SK-MEL-5 (cell line): ENCODE measurements at places on chromosomes 6 and 20.

DNA sequence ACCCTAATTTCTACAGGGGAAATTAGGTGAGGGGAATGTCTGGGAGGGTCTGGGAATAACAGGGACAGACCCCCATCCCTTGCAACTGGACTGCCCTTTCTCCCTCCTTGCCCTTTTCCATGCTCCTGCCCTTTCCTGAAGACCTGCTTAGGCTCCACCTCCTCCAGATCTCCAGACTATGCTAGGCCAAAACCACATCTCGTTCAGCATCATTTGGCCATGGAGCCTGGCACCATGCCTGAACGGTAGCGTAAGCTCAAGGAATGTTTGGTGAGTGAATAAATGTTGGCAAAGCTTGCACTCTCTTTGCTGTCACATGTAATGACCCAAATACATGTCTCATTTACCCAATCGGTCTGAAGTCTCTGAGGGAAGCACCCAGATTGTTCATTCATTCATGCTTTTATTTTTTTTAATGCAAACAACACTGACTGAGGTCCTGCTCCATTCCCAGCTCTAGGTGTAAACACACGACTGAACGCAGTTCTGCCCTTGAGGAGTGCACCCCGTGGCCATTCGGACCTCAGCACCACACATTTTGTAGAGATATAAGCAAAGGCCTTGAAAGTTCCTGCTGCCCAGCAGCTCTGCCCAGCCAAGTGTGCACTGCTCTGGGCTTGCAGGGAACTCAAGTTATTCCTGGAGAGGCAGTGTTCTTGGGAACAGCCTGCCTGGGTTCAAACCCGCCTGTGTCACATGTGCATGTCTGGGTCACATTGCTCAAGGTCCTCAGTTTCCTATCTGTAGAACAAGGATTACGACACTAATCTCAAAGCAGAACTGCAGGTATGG lies 1.1 kb upstream of the GRM4 start:
- DNase-seq: no peak

GRCh38 chr6:146292506-146292905 lies 251.1 kb upstream of the RAB32 start:
- DNase-seq: no peak

DNA sequence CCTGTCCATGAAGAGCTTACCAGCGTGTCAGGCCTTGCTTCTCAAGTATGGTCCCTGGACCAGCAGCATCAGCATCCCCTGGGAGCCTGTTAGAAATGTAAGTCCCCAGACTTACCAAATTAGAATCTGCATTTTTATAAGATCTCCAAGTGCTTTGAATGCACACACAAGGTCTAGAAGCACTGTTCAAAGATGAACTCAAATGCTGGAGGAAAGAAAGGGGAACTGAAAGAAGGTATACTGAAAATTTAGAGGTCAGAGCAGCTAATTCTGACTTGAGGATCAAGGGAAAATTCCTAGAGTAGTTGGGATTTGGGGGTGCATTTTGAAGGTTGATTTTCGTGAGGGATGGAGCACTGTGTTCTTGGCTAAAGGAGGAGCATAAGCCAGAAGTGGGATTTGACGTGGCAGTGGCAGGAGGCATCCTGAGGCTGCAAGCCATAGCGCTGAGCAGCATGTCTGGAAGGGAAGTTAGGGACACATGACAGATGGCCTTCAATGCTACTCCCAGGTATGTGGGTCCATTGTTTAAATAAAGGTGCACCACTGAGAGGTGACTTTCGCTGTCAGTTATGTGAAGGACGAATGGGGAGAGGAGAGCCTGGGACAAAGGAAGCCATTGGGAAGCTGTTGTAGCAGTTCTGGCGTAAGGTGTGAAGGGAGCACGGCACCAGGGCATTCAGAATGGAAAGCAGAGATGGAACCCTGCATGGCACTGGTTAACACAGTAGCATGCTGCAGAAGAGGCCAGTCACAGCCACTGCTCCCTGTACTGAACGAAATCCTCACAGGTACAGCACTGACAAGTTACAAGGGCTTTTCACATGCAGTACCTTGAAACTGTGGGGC lies 36.2 kb downstream of the ARMC2 start:
- no peak for DNase-seq

- DNase-seq: peak; percentile 20
Measured at GRCh38 chr6:45420909-45421708, 43.4 kb upstream of the SUPT3H start.

- no peak for DNase-seq
Measured at GRCh38 chr6:5679270-5679669, 327.5 kb downstream of the NRN1 start.

GRCh38 chr6:68919537-68919936 lies 284.5 kb downstream of the ADGRB3 start:
- DNase-seq: no peak

DNA sequence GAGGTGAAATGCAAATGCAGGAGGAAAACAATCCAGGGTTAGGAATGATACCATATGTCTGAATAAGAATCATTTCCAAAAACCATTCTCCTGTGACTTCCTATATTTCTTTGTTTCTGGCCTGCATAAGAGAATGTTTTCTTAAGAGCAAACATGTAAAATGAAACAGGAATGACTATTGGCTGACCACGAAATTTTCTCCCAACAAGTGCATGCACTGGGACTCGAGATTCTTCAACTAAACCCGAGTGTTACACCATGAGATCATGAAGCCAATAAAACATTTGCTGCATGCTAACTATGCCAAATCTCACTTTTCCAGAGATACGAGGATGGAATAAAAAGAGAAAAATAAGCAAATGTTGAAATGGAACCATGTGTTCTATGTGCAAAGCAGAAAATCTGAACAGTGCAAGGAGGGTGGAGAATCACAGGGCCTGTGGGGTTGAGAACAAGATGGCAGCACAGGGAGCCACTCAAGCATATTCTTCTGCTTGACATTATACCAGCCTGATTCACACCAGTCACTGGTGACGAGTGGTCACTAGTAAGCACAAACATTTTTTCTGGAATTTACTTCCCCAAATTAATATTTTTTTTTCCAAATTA lies 212.2 kb upstream of the FOXA2 start:
- DNase-seq: no peak

DNA sequence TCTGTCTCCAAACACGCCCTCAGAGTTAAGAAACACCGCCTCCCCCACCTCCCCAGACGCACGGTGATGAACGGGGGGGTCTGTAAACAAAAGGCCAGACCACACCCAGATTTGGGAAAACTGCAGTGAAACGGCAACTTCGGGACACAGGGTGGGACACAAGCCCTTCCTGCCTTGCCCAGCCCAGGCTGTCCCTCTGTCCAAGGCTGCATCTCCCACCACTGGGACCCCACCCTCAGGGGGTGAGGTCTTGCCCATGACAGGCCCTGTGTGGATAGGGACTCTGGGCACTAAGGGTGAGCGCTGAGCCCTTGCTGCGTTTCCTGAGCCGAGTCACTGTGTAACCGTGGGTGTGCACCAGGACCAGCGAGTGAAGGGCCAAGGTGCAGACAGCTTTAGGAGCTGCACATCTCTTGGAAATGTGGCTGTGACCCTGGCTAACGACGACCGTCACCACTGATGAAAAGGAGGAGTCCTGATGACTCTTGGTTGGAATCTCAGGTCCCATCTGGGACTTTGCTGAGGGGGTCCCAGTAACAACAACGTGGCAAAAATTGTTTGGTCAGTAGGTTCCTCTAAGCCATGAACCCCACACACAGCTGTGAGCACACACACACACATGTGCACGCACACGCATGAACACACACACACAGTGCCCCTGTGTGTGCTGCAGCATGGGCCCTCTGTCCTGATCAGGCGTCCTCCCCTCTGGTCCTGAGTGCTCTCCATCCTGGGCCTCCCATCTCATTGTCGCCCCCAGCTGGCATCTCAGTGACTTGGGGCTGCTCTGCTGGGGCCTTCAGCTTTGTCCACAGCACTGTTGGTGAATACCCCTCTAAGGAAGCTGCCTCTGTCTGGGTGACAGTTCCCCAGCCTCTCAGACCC lies 100.6 kb downstream of the RAMACL start:
- no peak for DNase-seq

- no peak for DNase-seq
Measured at GRCh38 chr6:36289281-36289878, 19.5 kb downstream of the PNPLA1 start.

DNA sequence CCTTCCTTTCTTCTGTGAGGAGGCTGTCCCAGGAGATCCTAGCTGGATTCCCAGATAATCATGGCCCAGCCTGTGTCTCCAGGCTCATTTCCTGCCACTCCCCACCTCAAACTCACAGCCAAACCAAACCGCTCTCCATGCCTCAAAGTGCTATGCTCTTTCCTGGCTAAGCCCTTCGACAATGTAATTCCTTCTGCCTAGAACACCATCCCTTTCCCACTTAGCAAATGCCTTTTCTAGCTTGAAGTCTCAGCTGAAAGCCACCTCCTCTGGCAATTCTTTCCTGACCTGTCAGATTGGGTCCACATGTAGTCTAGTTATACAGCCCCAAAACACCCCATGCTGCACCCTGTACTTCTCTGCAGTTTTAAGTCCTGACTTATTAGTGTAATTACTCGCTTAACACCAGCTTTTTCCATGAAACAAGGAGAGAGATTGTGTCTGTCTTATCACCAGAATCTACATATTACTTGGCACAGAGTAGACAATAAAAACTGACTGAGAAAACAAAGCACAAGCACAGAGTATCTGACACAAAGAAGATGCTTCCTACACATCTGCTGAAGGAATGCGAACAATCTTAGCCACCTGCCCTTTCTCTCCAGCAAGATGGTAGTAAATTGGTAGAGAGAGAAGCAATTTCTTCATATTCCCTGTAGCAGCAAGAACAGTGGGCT lies 5.4 kb downstream of the TRIM26 start:
- DNase-seq: no peak

- DNase-seq: no peak
Measured at GRCh38 chr6:167799033-167799821, 27.5 kb upstream of the AFDN start.

DNA sequence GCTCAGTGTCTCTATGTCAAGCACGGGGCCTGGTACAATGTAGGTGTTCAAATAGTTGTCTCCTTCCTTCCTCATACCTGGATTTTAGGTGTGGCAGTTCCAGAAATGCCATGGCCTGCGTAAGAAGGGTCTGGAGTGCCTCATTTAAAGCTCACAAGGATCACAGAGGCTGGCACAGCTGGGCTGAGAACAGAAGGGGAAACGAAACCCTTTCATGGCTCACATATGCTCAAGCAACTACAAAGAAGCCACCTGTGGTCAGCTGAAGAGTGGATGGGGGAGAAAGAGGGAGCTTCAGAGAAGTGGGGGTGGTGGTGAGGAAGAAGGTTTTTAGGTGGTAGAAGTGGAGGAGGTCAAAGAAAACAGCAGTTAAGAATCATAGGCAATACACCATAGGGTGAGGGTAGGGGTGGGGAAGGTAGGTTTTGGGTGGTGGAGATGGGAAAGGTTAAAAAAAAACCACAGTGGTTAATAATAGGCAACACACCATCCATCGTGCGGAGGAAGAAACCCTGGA lies 17.0 kb upstream of the TOP1 start:
- no peak for DNase-seq

DNA sequence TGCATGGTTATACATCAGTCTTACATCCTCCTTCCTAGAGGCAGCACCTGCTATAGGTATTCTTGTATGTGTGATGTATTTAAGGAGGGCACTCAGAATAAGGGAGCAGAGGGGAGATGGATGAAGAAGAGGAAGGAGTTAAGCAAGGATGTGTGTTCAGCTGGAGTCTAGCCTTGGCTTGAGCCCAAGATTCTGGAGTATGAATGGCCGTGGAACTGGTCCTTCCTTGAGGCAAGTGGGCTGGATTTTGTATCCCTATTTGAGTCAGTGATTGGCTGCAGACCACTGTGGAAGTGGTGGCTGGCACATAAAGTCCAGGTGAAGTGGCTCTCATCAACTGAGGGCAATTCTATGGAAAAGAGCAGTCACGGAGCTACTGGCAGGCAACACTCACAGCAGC lies 112.0 kb upstream of the RNF24 start:
- DNase-seq: no peak

DNA sequence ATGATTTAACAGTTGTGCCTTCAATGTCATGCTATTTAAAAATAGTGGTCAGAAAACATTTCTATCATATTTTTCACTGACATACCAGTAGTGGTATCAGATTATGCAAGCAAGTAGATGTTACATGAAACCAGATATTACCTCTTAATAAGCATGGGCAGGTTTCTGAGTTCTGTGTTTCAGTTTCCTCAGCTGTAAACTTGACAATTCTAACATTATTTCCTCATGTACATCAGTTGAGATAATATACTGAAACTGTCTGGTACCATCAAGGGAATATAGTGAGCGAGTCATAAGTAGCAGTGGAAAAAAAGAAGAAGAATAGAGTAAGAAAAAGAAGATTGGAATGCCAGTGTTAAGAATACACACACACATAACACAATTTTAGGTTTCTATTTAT lies 477.9 kb upstream of the MANEA start:
- DNase-seq: no peak

GRCh38 chr6:147999001-147999540 lies 343.6 kb upstream of the SASH1 start:
- DNase-seq: no peak

- no peak for DNase-seq
Measured at GRCh38 chr20:3820901-3821727, 767 bp downstream of the AP5S1 start.

GRCh38 chr6:21690489-21690888 lies 96.9 kb downstream of the SOX4 start:
- DNase-seq: no peak

- no peak for DNase-seq
Measured at GRCh38 chr6:148704400-148705246, 42.2 kb upstream of the UST start.
